IPS DF 6.9 (cell line): ENCODE measurements at places on chromosomes 13 and 19.

- no peak for DNase-seq
These were observed 9.9 kb downstream of the CEACAM4 start for GRCh38 chr19:41616792-41617621.

DNA sequence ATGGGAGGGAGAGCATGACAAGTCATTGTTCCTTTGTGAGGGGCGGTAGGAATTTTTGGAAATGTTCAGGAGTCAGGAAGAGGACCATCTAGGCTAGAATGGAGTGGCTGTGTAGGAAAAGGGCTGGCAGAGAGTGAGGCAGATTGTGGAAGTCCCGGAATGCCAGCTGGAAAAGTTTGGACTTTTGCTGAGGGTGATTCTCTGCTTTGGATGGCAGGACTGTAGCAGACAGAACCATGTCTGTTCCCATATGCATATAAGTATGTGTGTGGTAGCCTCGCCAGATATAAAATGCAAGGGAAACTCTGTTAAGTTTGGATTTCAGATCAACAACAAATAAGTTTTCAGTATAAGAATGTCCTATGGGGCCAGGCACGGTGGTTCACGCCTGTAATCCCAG is 112.1 kb downstream of the DNAJC15 start:
- DNase-seq = no peak

- no peak for DNase-seq
These were observed 89.5 kb upstream of the RFC3 start for GRCh38 chr13:33728271-33729037.

GRCh38 chr19:13087295-13087694 is 15.4 kb downstream of the LYL1 start:
- no peak for DNase-seq

- DNase-seq = no peak
These were observed 3.7 kb downstream of the KCNC3 start for GRCh38 chr19:50325310-50326100.
